EH (cell line): ENCODE measurements at places on chromosomes 13 and 19.
A peak's percentile ranks its signal among the peaks of the same experiment; 100 is the strongest.

- no peak for DNase-seq
These were observed 1.1 kb downstream of the CACNG7 start for GRCh38 chr19:53910170-53910518.

DNA sequence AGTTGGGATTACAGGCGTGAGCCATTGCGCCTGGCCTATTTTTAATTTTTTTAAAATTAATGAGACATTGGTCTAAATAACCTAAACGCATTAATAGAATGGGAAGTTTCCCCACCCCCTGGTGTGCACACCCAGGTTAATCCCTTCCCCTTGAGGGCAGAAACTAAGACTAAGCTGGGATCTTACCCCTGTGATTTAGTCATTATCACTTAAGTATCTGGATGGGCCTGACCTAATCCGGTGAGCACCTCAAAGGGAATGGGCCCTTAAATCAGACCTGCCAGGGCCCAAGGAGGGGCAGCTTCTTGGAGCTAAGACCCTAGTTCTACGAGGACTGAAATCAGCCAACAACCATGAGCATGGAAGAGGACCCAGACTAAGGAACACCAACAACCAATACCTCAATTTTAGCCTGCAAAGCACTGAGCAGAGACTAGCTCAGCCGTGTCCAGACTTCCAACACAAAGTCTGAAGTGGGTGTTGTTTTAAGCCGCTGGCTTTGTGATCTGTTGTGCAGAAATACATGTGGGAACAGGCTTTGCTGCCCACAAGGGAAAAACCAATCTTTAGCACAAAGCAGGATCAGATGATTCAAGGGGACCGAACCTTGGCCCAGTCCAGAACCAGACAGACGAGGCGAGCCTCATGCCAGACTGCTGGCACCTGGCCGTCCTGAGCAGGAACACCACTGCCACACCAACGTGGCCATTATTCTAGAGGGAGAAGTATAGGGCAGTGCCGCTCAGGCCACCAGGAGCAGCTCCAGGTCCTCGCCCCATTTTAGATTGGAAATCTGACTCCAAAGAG, 7.1 kb downstream of the UBE2S start:
- DNase-seq, result no peak

GRCh38 chr19:3062165-3063105, at the start of gene TLE5:
TLE5 (minus strand) TSS chr19:3062495; CDS start chr19:3062200, 295 bp downstream.
- peak; percentile 62 for DNase-seq

GRCh38 chr13:110578363-110578762, 16.8 kb upstream of the RAB20 start:
- no peak for DNase-seq

DNA sequence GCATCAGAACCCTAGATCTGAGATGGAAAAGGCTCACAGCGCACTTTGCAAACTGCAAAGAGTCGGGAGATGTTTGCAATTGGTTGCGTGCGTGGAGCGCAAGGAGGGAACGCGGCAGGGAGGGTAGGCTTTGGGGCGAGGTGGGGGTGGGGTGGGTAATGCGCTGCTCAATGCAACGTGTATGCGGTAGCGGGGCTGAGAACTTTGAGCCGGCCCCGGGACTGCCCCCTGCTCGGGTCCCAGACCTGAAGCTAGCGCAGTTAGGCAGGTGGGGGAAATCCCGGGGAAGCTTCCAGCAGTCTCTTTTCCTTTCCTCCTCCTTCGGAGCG, 971 bp downstream of the FOSB start:
- DNase-seq, result no peak

GRCh38 chr13:33069365-33069764, 53.1 kb downstream of the KL start:
- peak; percentile 22 for DNase-seq

DNA sequence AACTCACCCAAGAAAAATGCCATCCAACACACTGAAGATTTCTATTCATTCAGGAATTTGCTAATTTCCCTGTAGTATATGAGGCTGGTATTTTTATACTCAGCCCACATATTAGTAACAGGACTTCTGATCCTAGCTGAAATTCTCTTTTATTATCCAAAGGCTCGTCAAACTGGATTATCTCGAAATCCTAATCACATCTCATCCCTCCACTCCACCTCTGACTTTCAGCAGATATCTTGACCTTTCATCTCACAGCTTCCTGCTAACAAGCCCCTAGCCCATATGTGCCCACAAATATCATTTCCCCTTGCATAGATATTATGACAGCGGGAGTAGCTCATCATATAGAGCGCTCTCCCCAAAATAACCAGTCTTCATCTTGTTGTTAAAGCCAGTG, 279.7 kb downstream of the FGF14 start:
- no peak for DNase-seq

- no peak for DNase-seq
These were observed 21.6 kb downstream of the RANBP3 start for GRCh38 chr19:5956323-5956722.

DNA sequence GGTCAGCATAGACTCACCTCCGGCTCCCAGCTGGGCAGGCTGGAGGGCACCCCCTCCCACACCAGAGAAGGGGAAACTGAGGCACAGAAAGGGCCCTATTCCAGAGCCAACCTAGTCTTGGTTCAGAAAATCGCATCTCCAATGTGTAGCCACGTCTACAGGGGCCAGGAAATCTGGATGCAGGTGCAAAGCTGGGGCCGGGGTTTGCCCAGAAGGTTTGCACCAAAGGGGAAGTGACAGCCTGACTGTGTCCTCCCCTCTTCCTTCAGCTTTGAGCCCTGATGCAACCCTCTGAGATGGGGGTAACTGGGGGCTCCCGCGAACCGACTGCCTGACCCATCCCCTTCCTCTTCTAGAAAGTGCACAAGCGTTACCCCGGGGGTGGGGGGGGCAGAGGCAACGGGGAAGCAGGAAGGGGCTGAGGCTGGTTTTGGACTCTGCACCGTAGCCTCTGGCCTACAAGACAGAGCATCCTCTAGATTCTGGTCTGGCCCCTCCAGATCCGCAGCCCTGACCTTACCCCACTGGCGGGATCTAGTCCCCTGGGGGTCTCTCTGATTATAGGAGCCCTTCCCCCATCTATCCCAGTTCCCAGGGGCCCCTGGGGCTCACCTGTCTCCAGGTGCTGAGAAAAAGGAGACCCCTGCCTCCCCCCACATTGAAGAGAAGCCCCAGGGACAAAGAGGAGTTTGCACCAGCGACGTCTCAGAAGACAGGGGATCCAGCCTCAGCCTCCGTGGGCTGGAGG, 1.1 kb upstream of the ONECUT3 start:
- no peak for DNase-seq

DNA sequence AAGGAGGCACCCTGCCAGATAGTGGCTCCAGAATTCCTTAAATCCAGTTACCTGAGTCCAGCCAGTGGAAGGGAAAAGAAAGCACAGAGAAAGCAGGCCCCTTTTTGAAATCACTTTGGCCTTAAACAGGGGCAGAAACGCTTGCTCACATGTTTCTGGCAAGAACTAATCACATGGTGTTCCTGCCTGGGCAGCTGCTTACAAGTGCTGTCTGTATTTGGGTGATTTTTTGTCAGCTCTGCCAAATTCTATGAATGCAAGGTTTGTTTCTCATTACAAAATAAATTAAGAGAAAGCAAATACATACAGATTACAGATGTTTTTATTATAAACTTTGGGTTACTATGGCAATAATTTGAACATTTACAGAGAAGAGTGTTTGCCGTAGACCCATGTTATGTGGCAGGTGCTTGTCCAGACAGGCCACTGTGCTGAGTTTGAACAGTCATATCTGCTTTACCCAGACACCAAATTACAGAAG, 1237.8 kb downstream of the SLITRK5 start:
- DNase-seq, result no peak

- no peak for DNase-seq
These were observed 12.7 kb upstream of the SLC44A2 start for GRCh38 chr19:10612499-10613119.

DNA sequence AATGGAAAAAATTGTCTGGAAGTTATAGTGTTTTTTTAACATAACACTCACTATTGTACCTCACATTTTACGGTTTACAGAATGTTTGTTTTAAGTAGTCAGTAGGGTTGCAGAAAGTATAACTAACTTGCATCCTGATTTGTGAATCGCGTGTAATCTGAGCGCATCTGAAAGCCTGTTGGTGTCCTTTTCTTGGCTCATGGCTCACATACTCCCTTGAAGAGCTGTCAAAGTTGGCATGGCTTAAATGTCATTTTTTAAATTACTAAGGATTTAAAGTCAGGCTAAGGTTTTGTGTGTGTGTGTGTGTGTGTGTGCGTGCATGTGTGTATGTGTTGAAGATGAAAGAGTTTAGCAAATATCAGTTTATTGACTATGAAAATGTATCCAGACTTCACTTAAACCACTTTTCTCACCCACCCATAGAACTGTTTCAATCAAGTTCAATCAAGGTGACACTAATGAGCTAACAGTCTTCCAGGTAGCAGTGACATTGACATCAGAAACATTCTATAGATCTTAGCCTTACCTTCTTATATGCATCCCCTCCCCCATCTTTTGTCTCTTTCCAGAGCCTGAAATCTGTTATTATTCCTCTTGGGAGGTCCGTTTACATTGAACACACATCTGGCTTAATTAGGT, 480.4 kb upstream of the SGCG start:
- no peak for DNase-seq
